ENCODE measurements at places on chromosomes 11 and 22.

DNA sequence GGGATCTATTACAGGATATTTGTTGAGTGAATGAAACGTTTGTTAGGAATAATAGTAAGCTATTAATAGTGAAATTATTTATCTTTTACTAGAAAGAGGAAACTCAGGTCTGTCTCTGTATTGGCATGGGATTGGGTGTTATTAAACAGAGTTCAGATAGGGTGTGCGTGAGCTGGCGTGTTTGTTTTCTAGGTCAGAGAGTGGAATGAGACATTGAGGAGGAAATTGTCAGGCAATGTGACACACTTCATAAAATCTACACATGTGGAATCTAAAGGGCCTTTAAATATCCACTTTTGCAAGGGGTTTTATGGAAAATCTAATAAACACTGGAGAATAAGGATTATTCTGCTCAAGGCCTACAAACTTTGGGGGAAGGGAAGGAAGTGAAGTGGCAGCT, 552.9 kb downstream of the NTM start:
- no peaks in the 10 kb centered on the region for H3K36me3 ChIP-seq
- H3K27me3 ChIP-seq, result no peaks in the 10 kb centered on the region
- no peak overlapping the region for H3K27ac ChIP-seq
- peaks cover 14% of the 10 kb centered on the region for H3K4me1 ChIP-seq
- DNase-seq, result peak; percentile 15
- H3K4me3 ChIP-seq, result no peak overlapping the region

- no peak overlapping the region for H3K27ac ChIP-seq
- no peaks in the 10 kb centered on the region for H3K27me3 ChIP-seq
- no peak for DNase-seq
- no peaks in the 10 kb centered on the region for H3K4me1 ChIP-seq
- no peaks in the 10 kb centered on the region for H3K36me3 ChIP-seq
- no peak overlapping the region for H3K4me3 ChIP-seq
These were observed 164.1 kb downstream of the NAV2 start for GRCh38 chr11:19876750-19877149.

- H3K27me3 ChIP-seq, result no peaks in the 10 kb centered on the region
- peak; percentile 11 for DNase-seq
- H3K4me1 ChIP-seq, result no peaks in the 10 kb centered on the region
These were observed 795.5 kb downstream of the METTL15 start for GRCh38 chr11:28903716-28904115.

- no peaks in the 10 kb centered on the region for H3K27me3 ChIP-seq
- no peak for DNase-seq
- no peaks in the 10 kb centered on the region for H3K36me3 ChIP-seq
- no peak overlapping the region for H3K27ac ChIP-seq
These were observed 34.1 kb downstream of the BCR start for GRCh38 chr22:23214398-23214797.

DNA sequence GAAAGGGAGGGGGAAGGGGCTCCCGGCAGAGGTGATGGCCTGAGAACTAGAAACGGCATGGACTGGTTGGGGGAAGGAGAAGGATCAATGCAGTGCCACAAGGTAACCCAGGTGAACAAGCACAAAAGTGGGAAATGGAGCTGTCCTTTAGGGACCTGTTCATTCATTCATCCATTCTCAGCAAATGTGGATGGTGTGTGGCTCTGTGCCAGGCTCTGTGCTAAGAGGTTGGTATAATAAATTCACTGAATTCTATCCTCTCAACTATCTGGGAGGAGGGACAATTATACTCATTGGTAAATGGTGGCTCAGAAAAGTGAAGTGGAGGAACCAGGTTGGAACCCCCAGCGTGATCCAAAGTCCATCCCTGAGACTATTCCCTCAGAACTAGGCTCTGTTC, 18.6 kb upstream of the ARAP1 start:
- DNase-seq, result no peak
- peaks cover 69% of the 10 kb centered on the region for H3K4me1 ChIP-seq
- no peak overlapping the region for H3K4me3 ChIP-seq
- H3K27ac ChIP-seq, result no peak overlapping the region
- no peaks in the 10 kb centered on the region for H3K27me3 ChIP-seq

DNA sequence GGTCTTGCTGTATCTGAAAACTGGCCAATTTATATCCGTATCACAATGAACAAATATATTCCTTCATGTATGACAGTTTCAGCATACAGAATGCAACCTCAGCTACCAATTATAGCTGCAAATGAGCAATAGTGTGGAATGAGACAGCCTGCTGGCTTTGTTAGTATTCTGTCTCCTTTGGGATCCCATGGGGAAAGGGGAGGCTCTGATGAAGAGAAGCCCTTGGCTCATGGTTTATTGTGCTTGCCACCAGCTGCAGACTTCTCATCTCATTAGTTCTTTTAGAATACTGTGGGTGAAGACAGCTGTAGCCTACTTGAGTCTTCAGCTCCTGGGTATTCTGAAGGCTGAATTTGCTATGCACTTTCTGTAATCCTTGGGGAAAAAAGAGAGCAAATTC, 42.4 kb downstream of the PITPNB start:
- no peaks in the 10 kb centered on the region for H3K27me3 ChIP-seq
- no peaks in the 10 kb centered on the region for H3K36me3 ChIP-seq
- no peak overlapping the region for H3K4me3 ChIP-seq
- H3K27ac ChIP-seq, result no peak overlapping the region

GRCh38 chr11:9574622-9575259, 1.3 kb downstream of the WEE1 start:
- peaks cover 22% of the 10 kb centered on the region for H3K4me1 ChIP-seq
- no peaks in the 10 kb centered on the region for H3K36me3 ChIP-seq
- peak; percentile 40 for DNase-seq
- peak overlapping the region; percentile 20 for H3K4me3 ChIP-seq

DNA sequence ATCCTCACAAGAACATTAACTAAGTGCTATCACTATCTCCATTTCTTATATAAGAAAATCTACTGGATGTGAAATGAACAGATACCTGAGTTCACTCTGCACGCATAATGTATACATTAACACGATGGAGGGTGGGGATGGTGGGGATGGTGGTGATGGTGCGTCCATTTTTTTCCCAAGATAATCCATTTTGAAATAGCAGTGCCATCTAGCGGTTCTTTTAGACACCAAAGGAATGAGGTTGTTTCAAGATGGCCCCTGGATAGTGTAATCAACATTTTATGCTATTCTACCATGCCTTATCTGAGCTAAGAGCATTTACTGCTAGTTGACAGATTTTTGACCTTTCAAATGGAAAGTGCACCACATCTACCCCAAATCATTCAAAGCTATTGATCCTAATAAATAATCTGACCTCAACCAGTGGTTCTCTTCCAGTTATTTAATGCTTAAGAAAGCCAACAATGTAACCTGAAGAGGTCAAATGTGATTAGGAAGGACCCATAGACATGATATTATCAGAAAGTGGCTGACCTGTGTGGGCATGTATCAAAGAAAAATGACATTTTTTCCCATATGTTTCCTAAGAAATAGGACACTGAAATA, 714.7 kb upstream of the TENM4 start:
- no peaks in the 10 kb centered on the region for H3K27me3 ChIP-seq
- no peak overlapping the region for H3K4me3 ChIP-seq
- H3K27ac ChIP-seq, result no peak overlapping the region
- no peaks in the 10 kb centered on the region for H3K4me1 ChIP-seq
- peak; percentile 46 for DNase-seq

GRCh38 chr11:128470081-128470480, 117.3 kb downstream of the ETS1 start:
- H3K4me1 ChIP-seq, result peaks cover 22% of the 10 kb centered on the region
- DNase-seq, result no peak
- no peak overlapping the region for H3K4me3 ChIP-seq
- H3K36me3 ChIP-seq, result no peaks in the 10 kb centered on the region

- H3K36me3 ChIP-seq, result no peaks in the 10 kb centered on the region
- no peak for DNase-seq
- no peaks in the 10 kb centered on the region for H3K27me3 ChIP-seq
- no peak overlapping the region for H3K4me3 ChIP-seq
- H3K27ac ChIP-seq, result no peak overlapping the region
- no peaks in the 10 kb centered on the region for H3K4me1 ChIP-seq
These were observed 840.3 kb downstream of the TBC1D22A start for GRCh38 chr22:47602732-47603131.

- DNase-seq, result no peak
- peak overlapping the region; percentile 65 for H3K4me3 ChIP-seq
- no peaks in the 10 kb centered on the region for H3K27me3 ChIP-seq
These were observed 961 bp downstream of the IPO7 start for GRCh38 chr11:9385327-9385899.

GRCh38 chr11:69250186-69251056, 43.5 kb upstream of the MYEOV start:
- no peaks in the 10 kb centered on the region for H3K36me3 ChIP-seq
- no peak overlapping the region for H3K27ac ChIP-seq
- no peaks in the 10 kb centered on the region for H3K4me1 ChIP-seq
- no peak for DNase-seq

DNA sequence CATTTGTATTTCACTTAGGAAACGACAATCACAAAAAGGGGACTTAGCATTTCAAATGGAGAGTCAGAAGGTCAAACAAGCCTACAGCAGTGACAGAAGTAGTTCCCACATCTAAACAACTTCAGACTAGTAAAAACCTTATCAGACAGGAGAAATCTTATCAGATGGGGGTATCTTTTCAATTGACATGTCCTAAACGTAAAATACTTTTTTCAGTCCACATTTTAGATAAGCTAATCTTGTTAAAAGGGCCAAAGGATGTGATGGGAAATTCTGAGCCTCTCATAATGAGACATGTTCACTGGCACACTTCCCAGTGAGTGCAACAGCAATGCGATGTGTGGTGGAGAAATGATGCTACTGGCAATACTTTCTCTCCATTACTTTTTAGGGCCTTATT, 2.4 kb downstream of the MAPK1 start:
- H3K4me3 ChIP-seq, result peak overlapping the region; percentile 99
- H3K36me3 ChIP-seq, result no peaks in the 10 kb centered on the region
- H3K27ac ChIP-seq, result no peak overlapping the region
- no peaks in the 10 kb centered on the region for H3K27me3 ChIP-seq
- DNase-seq, result peak; percentile 56
- H3K4me1 ChIP-seq, result peaks cover 38% of the 10 kb centered on the region

- no peak overlapping the region for H3K4me3 ChIP-seq
- H3K4me1 ChIP-seq, result no peaks in the 10 kb centered on the region
- no peaks in the 10 kb centered on the region for H3K27me3 ChIP-seq
These were observed 51.3 kb upstream of the NNMT start for GRCh38 chr11:114244726-114245394.

DNA sequence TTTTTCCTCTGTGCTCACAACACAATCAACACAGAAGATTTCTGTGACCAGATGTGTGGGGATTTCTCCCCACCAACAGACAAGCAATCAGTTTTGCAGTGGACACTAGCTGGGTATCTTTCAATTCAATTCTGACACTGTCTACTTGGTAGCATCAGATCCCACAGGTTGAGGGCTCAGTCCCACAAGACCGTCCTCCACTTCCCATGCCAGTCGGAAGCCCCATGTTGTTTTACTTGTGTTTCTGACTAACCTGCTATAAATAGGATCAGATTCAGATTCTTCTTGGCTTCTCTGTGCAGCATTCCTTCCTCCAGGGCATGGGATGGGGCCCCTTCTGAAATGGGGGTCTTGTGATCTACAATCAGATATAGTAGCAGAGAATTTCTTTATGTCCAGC, 19.6 kb downstream of the ACER3 start:
- DNase-seq, result no peak
- H3K4me3 ChIP-seq, result no peak overlapping the region
- no peaks in the 10 kb centered on the region for H3K36me3 ChIP-seq
- H3K4me1 ChIP-seq, result no peaks in the 10 kb centered on the region
- H3K27ac ChIP-seq, result no peak overlapping the region
- H3K27me3 ChIP-seq, result no peaks in the 10 kb centered on the region

DNA sequence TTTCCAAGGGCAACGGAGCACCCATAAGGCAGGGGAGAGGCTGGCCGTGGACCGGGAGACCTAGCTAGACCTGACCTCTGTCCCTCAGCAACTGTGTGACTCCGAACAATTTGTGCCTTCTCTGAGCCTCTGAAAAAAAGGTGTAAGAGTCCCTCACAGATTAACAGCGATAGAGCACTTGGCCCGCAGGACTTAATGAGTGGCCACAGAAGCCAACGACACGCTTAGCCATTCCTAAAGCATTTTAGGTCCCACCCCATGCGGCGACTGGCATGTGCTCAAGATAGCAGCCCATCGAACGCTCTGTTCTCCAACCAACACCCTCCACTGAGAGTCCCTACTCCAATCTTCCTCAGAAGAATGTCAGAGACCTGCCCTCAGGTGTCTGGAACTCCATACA, 1.5 kb downstream of the SULT4A1 start:
- peaks cover 36% of the 10 kb centered on the region for H3K27me3 ChIP-seq
- DNase-seq, result no peak
- H3K4me3 ChIP-seq, result no peak overlapping the region
- H3K4me1 ChIP-seq, result peaks cover 3% of the 10 kb centered on the region

Measured in hepatocyte (in vitro differentiated cells).